ENCODE measurements at places on chromosomes 2 and 18.

GRCh38 chr2:197122821-197123220 lies 187.8 kb downstream of the ANKRD44 start:
- no peak for DNase-seq

- no peak for DNase-seq
These were observed 1.7 kb downstream of the HNRNPLL start for GRCh38 chr2:38600921-38601455.

GRCh38 chr2:44566059-44566458 lies 204.3 kb downstream of the CAMKMT start:
- no peak for DNase-seq

DNA sequence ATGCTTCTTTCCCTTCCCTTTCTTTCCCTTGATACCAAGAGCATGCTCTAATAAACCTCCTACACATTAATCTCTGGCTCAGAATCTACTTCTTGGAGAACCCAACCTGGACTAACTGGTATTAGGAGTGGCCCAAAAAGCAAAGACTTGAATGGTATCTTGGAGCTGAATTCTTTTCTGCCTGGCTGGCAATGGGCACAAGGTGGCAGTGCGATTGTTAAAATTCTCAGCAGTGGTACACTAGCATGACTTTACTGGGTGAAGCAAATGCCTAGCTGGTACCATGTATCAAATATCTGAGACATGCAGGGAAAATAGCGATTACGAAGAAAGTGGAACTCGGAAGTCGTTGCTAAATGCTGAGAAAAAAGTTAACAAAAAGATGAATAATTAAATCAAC lies 376.1 kb downstream of the XIRP2 start:
- DNase-seq: no peak

GRCh38 chr2:239142806-239143205 lies 258.0 kb downstream of the HDAC4 start:
- DNase-seq: no peak

DNA sequence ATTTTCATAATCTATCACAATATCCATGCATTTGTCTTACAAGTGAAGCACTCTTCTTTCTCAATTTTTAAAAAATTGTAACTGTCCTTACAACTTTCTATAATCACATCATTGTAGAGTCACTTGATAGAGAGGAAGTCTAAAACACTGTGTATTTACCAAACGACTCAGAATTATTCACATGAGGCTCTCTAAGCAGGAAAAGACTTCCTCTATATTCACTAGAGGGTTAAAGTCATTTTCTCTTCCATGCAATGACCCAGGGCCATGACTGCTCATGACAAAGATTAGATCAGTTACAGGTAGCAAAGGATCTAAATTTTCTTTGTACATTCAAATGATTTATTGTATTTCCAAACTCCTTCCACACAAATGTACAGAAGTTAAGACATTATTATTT lies 9.0 kb upstream of the SLC1A4 start:
- DNase-seq: no peak

DNA sequence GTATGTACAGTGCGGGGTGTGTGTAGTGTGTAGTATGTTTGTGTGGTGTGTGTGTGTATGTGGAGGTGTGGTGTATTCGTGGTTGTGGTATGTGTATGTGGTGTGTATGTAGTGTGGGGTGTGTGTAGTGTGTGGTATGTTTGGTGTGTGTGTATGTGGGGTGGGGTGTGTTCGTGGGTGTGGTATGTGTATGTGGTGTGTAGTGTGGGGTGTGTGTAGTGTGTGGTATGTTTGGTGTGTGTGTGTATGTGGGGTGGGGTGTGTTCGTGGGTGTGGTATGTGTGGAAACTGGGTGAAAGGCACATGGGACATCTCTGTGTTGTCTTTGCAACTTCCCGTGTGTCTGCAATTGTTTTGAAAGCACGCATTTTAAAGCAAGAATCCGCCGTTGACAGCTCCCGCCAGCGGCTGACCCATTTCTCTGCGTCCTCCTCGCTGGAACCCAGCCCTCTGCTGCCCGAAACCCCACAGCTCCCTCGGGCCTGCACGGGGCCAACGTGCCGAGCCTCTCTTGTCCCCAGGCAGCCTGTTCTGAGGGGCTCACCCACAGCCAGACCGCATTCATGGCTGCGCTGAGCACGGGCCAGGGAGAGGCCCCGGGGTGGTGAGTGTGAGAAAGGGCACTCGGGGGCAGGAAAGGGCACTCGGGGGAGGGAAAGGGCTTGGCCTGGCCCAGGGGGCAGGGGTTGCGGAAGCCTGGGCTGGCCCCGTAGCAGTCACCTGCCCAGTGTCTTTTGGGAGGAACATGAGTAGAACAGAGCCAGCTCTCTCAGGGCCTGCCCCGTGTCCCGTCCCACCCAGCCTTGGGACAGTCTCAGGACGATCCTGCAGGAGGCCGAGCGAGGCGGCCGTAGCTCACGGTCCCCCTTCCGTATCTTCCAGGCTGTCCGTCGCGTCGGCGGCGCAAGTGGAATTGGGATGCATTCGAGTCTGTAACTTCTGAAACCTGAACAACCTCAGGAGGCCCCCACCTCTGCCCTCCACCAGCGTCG lies 61.4 kb downstream of the TWIST2 start:
- no peak for DNase-seq

DNA sequence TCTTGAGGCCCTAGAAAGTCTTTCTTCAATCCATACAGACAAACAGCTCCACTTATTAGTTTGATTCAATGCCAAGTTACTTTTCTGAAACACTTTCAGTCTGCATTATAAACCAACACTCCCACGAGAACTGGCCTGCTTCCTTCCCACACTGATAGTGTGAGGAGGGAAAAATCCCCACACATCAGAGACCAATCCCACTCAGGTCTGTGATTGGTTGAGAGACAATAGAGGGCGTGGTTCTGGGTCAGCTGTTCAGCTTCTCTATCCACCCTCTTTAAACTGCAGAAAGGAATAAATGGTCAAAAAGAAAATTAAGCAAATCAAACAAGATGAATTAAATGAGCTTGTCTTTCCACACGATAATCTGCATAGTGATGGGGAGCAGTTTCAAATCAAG lies 152.5 kb downstream of the NRP2 start:
- no peak for DNase-seq

Data from head of caudate nucleus (tissue), 42 donors.